ENCODE measurements at places on chromosomes 11 and 22.
A peak's percentile ranks its signal among the peaks of the same experiment; 100 is the strongest.

DNA sequence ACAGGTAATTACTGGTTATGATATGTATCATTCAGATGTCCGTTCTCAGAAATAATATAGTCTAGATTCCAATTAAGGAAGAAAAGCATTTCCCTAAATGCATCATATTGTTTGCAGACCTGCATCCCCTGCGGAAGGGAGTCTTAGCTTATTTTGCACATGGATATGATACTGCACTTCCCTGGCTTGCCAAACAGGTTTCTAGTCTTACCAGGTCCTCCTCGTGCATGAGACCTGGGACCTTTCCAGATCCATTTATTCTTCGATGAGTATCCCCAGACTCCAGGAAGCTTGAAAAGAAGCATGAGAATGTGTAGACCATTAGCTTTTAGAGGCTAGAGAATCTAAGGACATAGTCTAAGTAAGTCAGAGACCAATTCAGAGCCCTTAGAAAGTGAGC is 30.6 kb downstream of the CYB5R2 start:
- DNase-seq = no peak

GRCh38 chr11:27497284-27497866 is 9.2 kb downstream of the LIN7C start:
- peak; percentile 44 for DNase-seq

GRCh38 chr11:61106894-61107470 is 4.7 kb downstream of the CD5 start:
- no peak for DNase-seq

- DNase-seq = peak; percentile 64
These were observed 34.0 kb downstream of the HIPK3 start for GRCh38 chr11:33291004-33291777.

GRCh38 chr22:24105013-24105360 is 76.3 kb upstream of the SUSD2 start:
- peak; percentile 26 for DNase-seq

- DNase-seq = peak; percentile 44
These were observed 76.7 kb downstream of the BMAL1 start for GRCh38 chr11:13354335-13354734.

GRCh38 chr22:19811211-19811621 is 43.5 kb downstream of the GNB1L start:
- DNase-seq = no peak

- peak; percentile 41 for DNase-seq
These were observed 37.4 kb downstream of the CTNND1 start for GRCh38 chr11:57798905-57799559.

DNA sequence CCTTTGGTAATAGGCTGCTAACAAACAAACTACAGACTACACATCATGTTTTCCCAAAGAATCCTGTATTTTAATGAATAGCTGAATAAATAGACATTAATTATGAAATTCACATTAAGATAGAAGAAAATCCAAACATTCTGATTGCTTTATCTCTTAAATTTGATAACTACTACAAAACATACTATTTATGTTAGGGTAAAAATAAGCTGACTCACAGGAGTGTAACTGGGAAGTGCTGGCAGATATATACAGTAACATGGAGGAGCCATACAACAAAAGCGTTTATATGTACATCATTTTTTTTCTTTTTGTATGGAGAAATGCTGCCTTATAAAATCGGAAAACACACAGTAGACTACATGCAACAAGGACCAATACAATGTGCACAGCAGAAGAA is 52.6 kb upstream of the MTMR2 start:
- peak; percentile 29 for DNase-seq

DNA sequence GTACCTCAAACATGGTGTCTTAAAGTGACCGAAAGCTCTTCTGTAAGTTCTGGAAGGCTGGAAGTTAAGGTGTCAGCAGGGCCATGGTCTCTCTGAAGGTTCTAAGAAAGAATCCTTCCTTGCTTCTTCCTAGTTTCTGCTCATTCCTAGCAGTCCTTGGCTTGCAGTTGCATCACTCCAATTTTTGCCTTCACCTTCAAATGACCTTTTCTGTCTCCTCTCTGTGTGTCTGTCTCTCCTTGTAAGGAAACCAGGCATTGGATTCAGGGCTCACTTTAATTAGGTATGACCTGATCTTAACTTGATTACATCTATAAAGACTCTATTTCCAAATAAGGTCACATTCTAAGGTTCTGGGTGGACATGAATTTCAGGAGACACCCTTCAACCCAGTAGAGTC is 8.7 kb downstream of the AASDHPPT start:
- peak; percentile 5 for DNase-seq

DNA sequence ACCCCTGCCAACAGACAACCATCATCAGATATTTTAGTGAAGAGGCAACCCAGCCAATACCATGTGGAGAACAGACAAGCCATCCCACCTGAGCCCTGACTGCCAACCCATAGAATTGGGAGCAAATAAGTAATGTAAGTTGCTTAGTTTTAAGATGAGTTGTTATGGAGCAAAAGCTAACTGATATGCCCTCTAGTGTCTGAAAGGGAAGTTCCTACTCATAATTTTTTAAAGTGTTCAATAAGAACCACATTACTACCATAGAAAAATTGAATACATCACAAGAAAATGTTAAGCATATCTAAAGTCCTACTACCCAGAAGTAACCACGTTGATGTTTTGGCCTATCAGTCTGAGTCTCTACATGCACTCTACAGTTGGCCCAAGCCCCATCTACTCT is 50.8 kb upstream of the SLC36A4 start:
- peak; percentile 3 for DNase-seq

- no peak for DNase-seq
These were observed 91.5 kb downstream of the RTL6 start for GRCh38 chr22:44406341-44407170.

DNA sequence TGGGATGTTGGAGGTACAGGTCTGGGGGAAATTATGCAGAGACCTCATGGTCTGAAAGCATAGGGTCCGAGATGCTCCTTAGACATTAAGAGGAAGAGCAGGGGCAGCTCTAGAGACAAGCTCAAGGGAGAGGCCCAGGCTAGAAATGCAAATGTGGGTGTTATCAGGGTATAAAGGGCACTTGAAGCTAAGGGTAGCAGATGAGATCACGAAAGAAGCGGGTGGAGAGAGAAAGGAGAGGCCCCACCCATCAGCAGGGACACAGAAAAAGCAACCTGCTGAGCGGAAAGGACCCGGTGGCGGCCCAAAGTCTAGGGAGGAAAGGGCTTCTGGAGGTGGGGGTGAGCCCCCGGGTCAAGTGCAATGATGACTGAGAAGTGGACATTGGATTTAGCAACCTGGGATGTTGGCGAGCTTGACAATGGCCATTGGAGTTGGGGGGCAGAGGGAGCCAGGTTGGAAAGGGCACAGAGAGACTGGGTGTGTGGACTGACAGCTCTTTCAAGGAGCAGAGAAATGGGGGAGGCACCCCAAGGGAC is 8.9 kb downstream of the TMPRSS6 start:
- DNase-seq = no peak

DNA sequence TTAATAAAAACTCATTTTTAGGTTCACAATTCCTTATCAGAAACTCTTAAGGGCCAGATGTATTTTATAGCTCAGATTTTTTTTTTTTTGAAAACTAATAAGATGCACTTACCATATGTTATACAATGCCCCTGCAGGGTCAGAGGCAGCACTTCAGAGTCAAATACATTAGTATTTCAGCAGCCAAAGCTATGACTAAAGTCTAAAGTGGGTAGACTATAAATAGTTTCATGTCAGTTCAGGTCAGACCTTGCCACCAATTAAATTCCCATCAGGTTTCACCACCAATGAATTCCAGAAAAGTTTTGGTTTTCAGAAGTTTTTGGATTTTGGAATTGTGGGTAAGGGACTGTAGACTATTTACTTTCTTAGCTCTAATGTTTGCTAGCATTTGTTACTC is 75.9 kb downstream of the FAM83F start:
- no peak for DNase-seq

DNA sequence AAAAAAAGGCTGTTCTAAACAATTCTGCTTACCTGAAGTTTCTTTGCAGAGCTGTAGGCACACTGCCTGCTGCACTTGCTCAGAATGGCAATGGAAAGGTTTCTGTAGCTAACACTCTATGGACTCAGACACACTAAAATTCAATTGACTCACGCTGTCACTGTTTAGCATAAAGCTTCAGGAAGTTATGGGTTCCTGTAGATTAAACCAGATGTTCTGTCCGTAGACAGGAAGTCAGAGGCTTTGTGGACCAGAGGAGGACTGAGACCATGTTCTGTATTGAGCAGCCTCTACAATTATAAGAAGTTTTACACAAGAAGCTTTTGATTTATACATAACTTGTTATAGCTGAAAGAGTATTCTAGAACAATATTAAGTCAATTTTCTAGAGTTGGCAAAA is 70.4 kb downstream of the GLYATL1 start:
- no peak for DNase-seq

DNA sequence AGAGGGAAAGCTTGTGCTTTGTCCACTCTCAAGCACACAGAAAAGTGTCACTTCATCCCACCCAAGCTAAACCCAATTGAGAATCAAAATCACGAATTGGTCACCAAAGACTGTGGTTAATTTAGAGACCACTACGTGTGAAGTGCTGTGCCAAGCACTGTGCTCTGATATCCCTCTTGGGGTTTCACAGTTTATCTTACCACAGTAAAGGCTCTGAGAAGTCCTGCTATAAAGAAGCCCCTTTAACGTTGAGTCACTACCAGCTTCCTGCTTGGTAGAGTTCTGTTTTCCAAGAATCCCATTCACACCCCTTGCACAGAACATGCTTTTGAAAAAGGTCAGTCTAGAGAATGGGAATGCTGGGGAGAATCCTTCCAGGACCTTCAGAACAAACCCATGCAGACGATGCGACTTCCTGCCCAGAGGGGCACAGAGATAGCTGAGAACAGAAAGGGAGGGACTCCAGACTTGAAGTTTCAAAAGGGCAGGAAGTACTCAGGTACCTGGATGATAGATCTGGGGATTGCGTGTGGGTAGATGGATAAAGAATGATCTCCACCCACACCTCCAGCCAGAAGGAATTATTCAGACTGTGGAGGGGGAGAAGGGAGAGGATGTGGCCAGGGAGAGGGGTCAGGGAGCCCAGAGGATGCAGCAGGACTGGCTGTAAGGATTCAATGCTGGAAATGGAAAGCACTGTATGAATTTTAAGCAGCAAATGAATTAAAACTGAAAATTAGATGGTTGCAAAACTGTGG is 18.1 kb upstream of the TSPAN18 start:
- no peak for DNase-seq

DNA sequence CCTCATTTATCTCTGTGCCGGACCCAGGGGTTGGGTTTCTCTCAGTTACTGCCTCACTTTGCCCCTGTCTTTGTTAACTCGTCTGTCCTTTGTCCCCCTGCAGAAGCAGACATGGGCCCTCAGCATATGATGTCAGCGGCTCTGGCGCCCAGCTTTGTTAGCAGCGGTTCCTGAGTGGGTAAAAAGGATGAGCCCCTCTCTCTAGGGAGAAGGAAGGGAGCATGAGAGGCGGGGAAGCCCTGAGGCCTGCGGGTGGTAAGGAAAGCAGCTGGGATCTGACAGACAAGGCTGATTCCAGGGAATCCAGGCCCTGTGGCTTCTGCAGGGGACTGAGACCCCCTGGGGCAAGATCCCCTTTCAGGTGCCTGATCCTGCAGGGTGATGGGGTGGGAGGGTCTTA is 51.7 kb downstream of the MCM5 start:
- no peak for DNase-seq

DNA sequence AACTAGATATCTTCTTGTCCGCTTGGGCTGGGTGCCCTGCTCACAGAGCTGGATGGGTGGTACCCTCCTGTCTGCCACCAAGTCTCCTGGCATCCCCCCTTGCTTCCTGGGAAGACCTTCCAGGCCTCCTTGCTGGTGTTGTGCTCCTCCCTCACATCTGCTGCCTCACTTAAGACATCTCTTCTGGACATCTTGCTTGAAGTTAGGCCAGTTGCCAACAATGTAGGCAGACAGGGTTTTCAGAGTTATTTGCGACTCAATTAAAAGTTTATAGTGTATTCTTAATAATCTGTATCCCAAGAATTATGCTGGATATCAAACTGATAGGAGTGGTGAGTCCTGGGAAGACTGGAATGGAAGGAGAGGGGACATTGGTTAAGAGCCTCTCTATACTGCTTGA is 64.0 kb upstream of the TNRC6B start:
- DNase-seq = no peak

GRCh38 chr11:72038491-72038890 is 39.8 kb downstream of the IL18BP start:
- peak; percentile 82 for DNase-seq

- no peak for DNase-seq
These were observed 9.1 kb downstream of the GRAMD4 start for GRCh38 chr22:46629291-46629690.

DNA sequence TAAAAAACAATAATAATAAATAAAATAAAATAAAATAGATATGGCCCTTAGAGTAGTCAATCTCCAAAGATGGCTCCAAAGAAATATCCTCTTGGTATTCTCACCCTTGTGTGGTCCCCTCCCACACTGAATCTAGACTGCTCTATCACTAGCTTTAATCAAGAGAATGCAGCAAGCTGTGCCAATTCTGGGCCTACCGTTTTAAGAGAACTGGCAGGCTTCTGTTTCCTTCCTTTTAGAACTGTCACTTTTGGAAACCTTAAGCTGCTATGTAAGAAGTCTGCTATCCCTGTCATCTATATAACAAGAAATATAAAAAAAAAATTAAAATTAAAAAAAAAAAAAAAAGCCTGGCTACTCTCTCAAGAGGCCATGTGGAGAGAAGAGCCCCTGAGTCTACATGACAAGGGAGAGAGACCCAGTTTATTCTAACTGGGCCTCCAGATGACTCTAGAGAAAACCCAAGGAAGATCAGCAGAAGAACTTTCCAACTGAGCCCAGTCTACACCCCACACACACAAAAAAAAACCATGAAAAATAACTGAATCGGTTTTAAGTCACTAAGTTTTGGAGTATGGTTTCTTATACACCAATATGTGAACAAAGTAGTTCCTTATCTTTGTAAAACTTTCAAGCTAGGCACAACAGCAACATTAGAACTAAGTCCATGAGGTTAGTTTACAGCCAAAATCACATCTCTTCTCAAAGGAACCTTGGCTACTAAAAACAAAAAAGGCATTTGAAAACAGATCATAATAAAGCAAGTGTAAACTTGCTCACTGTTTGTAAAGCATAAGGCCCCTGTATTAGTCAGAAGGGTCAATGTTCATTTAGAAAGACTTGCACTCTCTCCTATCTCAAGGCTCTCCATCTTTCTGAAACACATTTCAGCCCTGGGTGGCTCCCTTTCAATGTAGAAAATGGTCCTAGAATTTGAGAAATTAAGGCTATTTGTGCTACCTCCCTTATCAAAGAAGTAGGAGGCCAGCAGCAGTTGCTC is 67.3 kb downstream of the AMBRA1 start:
- DNase-seq = no peak

DNA sequence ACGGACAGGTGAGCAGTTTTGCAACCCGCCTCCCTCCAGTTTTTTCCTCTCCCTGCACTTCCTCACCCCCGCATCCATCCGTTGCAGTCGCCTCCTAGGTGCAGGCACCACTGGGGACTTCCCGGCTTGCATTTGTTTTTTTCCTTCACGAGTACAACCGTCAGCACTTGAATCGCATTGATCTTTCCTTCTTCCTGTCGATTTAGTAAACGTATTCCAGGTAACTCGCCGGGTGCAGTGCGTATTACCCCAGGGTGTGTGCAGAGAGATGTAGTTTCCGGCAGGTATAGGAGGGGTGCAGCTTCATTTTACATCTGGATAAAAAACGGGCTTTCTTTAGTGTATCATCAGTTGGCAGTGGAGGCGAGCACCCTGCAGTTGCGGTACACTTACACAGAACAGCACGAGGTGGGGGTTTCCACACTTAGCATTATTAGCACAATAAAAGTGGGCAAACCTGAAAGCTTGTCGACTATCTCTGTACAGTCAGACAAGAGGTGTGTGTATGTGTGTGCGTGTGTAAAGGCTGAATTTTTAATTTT is at the start of gene SORL1-AS1:
TSS of gene SORL1-AS1 (minus strand) at position 359 of the 542 bp plus-strand sequence.
- DNase-seq = no peak

All from cardiac fibroblast (primary cell).